Right kidney (tissue), 9 donors: ENCODE measurements at places on chromosomes 11 and 22.
A peak's percentile ranks its signal among the peaks of the same experiment; 100 is the strongest.

GRCh38 chr11:75380716-75381420 is 18.4 kb upstream of the RPS3 start:
- no peak for DNase-seq

DNA sequence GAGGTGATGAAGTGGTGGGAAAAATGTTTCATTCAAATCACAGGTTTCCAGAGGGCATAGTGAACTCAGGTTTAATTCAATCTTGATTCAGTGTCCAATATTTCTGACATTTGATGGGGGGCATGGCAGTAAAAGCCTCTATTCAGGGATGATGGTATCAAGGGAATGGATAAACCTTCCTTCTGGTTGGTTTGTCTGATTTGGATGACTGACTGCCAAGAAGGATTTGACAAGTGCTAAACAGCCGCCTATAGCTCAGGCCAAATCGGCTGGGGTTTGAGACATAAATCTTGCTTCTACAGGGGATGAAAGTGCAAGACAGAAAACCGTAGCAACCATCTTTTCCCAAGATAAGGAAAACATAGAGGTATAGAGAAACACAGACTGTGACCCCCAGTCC is 121.8 kb upstream of the C11orf87 start:
- no peak for DNase-seq

DNA sequence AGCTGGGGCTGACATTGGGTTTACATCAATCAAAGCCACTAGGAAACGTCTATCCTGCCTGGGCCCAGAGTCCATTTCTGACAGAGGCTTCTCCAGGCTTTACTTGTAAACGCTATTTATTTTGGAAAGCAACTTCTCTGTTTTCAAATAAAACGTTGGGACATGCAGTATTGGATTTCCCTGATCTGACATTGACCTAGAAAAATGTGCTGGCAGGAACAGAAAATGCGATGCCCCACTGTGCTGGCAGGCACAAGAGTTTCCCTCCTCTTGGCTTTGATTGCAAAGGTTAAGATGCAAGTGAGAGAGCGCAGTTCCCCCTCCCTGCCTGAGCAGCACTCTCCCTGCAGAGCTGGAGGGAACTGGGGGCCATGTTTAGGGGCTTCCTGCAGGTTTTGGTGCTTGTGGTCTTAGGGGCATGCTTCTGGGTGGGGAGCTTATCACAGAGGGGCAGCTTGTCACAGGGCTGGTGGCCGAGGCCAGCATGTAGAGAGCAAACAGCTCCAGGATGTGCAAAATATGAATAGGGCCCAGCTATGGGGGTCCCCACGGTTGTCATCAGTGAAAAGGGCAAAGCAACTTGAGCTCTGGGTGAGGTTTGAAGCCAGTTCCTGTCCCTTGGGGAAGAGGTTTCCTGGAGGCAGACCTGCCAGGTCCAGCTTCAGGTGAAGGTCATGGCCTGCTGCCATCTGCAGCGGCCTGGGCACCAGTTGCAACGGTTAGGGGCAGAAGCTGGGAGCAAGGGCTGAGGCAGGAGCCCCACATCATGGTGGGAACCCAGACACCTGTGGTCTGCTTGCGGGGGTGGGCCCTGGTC is 42.3 kb upstream of the DKK3 start:
- DNase-seq, result no peak

DNA sequence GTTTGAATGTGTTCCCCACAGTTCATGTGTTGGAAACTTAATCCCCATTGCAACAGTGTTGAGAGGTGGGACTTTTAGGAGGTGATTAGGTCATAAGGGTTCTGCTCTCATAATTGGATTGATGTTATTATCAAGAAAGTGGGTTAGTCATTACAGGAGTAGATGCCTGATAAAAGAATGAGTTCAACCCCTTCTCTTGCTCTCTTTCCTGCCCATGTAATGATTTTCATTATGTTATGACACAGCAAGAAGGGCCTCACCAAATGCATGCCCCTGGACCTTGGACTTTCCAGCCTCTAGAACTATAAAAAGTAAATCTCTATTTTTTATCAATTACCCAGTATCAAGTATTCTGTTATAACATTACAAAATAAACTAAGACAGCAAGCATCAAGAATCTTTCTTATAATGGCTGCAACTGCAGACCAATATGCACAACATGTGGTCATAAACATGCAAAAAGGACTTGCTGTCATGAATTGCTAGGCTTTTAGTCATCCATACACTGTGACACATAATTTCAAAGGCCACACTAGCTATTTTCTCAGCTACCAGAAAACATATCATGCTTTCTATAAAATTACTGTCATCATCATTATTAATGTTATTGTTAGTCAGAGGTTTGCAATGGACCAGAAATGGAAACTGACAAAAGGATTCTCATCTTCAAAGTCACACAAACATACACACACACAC is 99.9 kb upstream of the GUCY1A2 start:
- no peak for DNase-seq

- peak; percentile 14 for DNase-seq
Measured at GRCh38 chr11:90204832-90205646, 17.8 kb downstream of the CHORDC1 start.

GRCh38 chr11:61880454-61880853 is 10.9 kb downstream of the FADS3 start:
- DNase-seq, result no peak

DNA sequence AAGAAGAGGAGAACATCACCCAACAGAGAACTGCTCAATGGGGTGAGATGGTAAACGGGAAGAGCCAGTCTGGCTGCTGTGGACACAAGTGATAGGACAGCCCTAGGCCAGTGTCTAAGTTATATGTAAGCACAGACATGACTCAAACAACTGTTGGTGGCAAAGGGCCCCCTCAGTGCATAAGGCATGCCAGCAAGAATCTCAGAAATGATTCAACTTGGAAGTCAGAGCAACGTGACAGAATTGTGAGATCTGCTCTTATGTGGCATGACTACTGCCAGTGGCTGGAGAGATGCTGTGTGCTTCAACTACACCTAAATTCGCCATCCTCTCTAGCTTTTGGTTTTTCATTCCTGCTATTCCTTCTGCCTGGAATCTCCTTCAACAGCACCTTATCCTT is 7.4 kb downstream of the SLN start:
- no peak for DNase-seq

- no peak for DNase-seq
Measured at GRCh38 chr11:86815726-86816125, 15.4 kb downstream of the PRSS23 start.

DNA sequence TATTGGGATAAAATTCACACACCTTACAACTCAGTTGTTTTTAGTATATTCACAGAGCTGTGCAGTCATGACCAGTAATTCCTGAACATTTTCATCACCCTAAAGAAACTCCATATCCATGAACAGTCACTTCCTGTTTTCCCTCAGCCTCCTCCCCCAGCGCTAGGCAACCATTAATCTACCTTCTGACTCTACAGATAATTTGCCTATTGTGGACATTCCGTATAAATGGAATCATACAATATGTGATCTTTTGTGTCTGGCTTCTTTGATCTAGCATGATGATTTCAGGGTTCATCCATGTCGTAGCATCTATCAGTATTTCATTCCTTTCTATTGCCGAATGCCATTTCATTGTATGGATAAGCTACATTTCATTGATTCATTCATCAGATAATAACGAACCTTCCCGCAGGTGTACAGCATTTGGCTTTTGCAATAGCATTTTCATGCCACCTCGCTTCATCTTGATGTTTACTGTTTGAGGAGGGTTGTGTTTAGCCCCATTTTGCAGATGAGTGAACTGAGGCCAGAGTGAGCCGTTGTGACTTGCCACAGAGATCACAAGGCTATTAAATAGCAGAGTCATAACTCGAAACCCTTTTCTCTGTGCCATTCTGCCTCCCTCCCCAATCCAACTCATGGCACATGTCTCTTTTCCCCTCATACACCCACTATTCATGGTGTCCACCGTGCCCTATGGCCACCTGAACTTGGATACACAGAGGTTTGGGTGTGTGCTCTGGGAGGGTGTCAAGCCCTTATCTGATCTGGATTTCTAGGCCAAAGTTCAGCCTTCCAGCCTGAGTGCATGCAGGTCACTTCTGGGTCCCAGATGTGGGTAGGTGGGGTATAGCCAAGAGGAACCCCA is 11.1 kb upstream of the MYH9 start:
- no peak for DNase-seq

DNA sequence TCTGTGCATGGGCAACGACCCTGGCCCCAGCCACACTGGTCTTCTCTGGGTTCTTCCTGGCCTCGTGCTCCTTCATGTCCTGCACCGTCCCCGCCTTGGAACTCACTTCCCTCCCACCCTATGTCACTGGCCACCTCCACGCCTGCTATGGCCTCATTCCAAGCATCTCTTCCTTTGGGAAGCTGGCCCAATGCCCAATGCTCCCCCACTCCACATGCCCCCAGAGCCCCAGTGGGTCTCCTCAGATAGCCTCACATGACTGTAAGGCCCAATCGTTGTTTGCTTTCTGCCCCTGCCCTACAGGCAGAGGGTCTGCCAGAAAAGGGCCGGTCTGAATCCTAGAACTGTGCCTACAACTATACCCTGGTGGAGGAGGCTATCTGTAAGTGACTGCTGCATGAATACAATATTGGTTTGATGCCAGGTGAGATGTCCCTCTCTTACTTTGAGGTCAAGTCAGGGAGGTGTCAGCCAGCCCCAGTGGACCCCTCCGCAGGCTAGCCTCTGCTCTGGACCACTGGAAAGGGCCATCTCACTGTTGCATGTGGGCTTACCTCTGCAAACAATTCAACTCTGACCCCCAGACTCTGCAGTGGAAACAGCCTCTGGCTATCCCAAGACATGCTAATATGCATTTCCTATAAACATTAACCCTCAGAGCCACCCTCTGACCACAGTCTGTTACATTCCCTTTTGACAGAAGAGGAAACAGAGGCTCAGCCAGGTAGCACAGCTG is 2.1 kb upstream of the GNAZ start:
- no peak for DNase-seq

DNA sequence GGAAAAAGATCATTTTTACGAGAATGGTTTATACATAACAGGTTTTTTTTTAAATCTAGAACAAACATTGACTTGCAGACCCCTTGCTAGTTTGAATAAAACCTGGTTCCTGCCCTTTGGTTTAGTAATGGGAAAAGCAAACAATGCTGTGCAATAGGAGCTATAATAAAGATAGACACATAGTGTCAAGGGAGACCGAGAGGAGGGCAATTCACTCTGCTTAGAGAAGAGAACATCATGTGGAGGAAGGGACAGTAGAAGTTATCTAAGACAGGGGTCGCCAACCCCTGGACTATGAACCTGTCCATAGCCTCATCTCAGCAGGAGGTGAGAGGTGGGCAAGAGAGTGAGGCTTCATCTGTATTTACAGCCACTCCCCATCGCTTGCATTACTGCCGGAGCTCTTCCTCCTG is 7.0 kb upstream of the RDX start:
- no peak for DNase-seq

DNA sequence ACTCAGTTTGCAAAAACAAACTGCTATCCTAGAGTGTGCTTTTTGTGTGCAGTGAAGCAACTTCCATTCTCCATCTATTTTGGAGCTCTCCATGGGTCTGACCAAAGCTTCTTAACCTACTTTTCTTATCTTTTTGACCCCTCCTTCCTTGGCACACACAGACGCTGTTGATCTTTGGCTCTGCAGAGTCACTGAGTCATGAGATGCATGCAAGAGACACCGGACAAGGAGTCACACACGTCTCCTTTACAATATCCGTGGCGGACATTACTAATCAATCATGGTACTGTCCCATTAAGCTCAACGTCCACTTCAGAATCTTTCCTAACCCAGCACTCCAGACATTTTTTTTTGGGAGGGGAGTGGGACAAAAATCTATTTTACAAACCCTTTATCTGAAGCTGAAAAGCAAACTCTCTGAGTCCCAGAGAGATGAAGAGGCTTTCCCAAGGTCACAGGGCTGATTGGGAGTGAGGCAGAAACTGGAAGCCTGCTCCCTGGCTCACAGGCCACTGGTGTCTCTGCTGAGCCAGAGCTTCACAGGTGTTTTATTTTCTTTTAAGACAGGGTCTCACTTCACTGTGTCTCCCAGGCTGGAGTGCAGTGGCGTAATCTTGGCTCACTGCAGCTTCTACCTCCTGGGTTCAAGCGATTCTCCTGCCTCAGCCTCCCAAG is 165.8 kb upstream of the SYT13 start:
- no peak for DNase-seq

- DNase-seq, result no peak
Measured at GRCh38 chr22:23305922-23306374, 125.6 kb downstream of the BCR start.

- no peak for DNase-seq
Measured at GRCh38 chr22:37351232-37351631, 68.9 kb downstream of the CYTH4 start.

- no peak for DNase-seq
Measured at GRCh38 chr22:23192133-23192532, 11.8 kb downstream of the BCR start.

GRCh38 chr22:21606775-21607174 is 23.0 kb downstream of the YDJC start:
- DNase-seq, result no peak

DNA sequence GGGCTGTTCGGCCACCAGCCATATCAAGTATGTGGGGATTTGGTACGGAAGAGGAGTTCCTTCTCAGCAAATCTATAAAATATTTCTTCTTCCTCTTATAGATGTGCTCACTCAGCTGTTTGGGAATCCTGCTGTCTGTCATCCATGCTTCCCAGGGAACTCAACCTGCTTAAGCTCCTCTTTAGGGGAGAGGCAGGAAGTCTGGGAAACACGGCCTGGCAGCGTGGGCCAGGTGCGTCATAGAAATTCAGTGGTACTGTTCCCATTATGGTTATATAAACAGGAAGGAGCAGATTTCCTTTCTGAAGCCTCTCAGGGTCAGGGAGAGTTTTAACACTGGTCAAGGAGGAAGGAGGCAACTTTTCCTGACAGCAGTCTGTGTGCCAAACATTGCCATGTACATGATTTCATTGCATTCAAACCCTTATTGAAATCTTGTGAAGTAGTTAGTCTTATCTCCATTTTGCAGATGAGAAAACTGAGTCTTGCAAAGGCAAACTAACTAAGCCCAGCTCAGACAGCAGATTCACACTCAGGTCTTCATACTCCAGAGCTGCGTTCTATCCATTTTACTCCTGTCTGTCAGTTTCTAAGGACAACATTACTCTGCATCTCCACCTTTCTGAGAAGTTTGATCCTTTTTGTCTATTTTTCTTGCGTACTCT is 35.4 kb upstream of the AMOTL1 start:
- no peak for DNase-seq

GRCh38 chr11:5922749-5923426 is 19.2 kb upstream of the OR56A3 start:
- no peak for DNase-seq

DNA sequence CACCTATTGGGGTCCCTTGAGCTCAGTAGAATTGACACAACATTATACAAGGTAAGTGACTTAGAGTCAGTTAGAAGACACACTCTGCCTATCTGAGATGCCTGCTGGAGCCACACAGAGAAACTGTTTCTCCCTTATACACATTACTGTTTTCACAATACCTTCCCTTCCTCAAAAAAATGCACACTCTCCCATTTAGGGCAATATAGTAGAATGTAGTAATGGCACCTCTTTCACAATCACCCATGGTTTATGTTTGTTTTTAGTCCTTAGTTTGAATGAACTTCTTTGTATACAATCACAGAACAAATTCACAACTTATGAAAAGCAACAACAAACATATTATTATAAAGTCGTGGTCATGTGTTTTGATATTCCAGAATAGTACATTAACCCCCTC is 14.3 kb downstream of the OR52H1 start:
- no peak for DNase-seq
